Stimulated activated CD4-positive, alpha-beta T cell treated with anti-CD3 and anti-CD28 coated beads, Interleukin-12 subunit alpha, Interleukin-12 subunit beta, amount 100 ng/mL, for 48 hours (primary cell): ENCODE measurements at places on chromosomes 2 and 18.

GRCh38 chr18:62128157-62128556 lies 58.7 kb downstream of the PIGN start:
- no peak for DNase-seq

- no peak for DNase-seq
Measured at GRCh38 chr18:62069556-62069955, 117.3 kb downstream of the PIGN start.

- no peak for DNase-seq
Measured at GRCh38 chr2:214543386-214543955, 132.6 kb downstream of the VWC2L start.

DNA sequence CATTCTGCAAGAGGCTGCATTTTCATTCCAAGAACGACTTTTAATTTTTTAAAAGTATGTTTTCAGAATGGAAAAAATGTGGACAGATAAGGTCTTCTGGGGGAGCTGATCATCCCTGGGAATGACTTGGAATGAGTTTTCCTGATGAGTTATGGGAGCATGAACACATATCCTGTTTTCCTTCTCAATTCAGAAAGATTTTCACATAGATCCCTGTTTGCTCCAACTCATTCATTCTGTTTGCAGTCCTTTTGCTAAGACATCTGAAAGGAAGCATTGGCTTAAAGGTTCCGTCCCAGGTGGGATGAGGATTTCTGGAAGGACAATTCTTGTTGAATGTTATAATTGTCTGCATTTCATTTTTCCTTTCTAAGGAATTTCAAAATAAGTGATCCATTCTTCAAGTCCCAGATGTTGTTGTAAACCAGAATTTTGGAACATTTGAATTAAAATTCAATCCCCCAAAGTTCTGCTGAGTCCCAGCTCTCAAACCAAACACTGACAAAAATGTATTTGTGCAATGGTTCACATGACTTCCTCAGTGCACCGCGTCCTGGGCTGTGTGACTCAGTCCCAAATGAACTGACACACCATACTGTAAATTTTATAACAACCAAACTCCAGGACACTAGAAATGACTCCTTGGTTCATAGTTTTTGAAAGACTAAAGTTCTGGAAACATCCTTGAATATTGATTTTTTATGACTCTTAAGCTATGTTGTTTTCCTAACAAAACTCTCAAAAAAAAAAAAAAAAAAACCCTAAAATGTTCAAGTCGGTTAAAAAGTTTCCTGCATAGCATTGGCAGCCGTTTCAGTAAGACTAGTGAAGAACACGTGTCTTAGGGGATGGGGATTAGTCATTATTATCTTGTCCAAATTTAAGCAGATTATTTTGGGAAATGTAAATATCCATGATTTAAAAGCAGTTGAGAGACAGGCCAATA lies 281.8 kb upstream of the TCF4 start:
- no peak for DNase-seq

GRCh38 chr2:233079473-233079877 lies 19.3 kb downstream of the INPP5D start:
- DNase-seq = no peak

DNA sequence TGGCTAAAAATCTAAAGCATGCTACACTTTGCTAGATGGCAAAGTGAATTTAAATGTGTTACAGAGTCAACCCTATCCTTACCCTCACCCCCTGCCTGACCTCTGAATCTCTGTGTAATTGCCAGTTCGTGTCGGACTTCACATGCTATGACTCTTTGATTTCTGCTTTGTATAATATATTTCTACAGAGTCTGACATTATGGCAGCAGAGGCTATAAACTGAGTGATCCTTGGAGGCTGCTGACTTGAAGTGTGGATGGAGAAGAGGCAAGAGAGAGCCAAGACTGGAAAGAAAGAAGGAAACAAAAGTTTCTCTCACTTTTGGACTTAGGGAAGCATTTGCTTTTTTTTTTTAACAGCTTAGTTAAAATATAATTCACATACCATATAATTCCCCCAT lies 89.9 kb upstream of the CYP26B1 start:
- no peak for DNase-seq

- DNase-seq = no peak
Measured at GRCh38 chr2:171249689-171250088, 89.0 kb upstream of the TLK1 start.

DNA sequence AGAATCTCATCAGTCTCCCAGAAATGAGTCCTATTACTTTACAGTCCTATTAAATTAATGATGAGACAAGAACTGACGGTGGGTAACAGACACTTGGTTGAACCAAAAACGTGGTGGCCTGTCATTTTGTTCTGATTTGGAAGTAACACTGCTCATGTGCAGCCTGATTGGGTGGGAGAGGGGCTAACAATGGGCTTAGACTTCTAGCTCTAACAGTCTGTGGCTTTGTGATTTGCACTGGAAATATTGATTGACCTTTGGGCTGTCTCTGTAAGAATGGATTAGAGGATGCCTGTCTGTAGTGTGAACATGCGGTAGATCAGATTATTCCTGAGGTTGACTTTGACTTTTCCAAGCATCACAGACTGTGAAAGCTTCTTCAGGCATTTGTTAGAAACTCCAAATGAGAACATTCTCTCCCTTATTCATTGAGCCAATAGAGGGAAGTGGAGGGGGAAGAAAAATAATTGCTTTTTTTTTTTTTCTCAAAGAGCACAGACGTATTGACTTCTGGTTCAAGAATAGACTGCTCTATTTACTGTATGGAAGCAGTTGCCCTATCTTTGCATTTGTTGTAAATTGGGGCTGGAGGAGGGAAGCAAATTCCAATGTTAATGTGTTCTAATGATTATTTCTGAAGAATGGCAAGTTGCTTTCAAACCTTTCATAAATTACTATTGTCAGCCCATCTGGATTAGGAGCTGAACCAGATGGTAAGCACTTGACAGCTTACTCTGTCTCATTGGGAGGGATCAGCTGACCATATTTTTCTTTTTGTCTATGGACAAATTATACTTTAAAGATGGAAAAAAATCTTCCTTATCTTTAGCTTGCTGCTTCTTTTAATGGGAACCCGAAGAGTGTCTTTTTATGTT lies 85.8 kb upstream of the TTN start:
- no peak for DNase-seq

GRCh38 chr2:5316001-5316490 lies 376.1 kb upstream of the SOX11 start:
- DNase-seq = no peak

DNA sequence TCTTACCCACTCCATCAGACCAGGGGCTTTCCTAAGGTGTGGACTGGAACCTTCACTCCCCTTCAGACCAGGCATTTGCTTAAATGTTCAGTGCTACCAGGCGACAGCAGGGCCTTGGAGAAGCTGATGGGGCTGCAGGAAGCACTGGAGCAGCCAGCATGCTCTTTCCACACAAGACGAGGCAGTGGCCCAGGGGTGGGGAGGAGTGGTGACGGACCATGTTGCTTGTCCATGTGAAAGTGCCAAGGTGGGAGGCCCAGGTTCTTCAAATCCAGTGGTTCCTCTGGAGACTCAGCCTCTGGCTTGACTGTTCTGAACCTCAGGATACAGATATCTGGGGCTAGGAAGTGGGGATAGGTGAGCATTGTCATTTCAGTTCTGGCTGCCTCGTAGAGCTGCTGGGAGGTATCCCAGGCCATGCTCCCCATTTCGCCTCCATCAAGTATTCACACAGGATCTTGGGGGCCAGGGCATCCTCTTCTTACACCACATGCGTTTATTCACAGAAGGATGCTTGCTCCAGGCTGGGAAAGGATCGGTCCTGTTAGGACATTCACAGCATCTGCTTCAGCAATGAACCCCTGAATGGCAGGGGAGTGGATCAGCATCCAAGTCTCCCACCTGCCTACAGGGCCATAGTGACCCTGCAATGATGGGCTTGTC lies 62.2 kb downstream of the SFXN5 start:
- no peak for DNase-seq

DNA sequence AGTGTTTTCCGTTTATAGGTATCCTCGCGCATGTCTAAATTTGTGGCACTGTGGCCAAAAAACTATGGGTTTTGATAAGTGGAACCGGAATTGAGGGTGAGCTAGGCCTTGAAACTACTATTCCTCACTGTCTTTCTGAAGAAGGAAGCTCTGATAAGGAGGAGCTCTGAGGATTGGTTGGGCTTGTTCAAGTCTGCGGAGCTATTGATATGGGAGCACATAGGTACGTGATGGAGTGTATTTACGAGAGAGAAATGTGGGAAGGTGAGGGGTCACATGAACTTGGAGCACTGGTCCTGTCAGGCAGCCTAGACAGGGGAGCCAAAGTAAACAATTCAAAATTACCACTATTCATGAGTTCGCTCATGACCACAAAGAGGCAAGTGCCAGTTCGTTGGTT lies 131.4 kb downstream of the BABAM2 start:
- DNase-seq = no peak

GRCh38 chr2:39625193-39625926 lies 40.4 kb upstream of the TMEM178A start:
- no peak for DNase-seq

DNA sequence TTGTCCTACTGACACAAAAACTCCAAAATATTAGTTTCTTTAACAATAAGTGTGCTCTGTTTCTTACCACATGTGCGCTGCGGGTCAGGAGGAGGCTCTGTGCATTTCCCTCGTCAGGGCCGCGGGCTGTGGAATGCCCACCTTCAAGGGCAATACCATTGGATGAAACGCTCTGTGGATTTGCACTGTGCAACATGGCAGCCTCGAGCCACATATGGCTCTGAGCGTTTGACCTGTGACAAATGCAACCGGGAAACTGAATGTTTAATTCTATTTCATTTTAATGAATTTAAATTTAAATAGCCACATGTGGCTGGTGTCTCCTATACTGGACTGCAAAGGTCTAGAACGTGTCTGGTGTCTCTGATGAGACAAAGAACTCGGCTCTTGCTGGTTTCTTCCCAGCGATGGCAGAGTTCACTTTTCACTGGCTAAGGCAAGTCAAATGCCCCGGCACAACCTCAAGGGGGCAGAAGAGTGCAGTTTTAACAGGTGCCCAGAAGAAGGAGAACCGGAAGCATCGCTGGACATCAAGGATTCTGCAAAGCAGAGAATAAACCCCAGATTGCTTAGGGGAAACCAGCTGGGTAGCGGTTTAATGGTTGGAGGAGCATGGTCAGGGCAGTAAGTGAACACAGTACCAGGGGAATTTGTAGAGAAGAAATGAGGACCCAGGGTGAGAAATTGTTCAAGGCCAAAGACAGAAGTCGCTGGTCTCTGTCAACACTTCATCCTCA lies 37.0 kb upstream of the TMEM18 start:
- DNase-seq = peak; percentile 35

DNA sequence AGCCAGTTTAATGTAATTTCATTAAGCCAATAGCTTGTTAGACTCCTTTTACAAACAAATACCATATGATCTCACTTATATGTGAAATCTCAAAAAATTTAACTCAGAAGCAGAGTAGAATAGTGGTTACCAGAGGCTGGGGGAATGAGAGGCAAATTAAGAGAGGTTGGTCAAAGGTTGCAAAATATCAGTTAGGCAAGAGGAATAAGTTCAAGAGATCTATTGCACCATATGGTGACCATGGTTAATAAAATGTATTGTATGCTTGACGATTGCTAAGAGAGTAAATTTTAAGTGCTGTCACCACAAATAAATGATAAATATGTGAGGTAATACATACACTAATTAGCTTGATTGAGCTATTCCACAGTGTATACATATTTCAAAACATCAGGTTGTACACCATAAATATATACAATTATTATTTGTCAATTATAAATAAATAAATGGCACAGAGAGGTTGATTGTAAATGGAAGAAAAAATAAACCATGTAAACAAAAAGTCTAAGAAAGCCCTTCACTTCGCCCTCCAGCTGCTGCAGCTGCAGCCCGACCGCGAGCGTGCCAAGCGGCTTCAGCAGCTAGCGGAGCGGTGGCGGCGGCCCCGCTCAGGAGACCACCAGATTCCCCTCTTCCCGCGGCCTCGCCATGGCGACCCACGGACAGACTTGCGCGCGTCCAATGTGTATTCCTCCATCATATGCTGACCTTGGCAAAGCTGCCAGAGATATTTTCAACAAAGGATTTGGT lies 23.0 kb upstream of the ACTR2 start:
- DNase-seq = no peak

DNA sequence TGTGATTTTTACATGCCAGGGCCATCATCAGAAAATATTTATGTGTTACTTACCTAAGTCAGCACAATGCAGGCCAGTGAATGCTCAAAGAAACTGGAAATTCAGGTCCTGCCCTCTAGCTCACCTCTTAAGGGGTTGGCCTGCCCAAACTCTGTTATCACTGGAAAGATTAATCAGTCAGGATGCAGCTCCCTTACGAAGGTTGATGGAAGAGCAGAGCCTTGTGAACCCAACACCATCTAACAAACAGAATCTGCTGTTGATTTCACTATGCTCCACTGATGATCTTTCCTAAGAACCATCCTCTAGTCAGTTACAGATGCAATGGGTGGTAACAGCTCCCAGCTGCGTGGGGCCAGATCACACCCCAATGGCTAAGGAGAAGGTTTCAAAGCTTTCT lies 38.2 kb downstream of the SOX11 start:
- no peak for DNase-seq

DNA sequence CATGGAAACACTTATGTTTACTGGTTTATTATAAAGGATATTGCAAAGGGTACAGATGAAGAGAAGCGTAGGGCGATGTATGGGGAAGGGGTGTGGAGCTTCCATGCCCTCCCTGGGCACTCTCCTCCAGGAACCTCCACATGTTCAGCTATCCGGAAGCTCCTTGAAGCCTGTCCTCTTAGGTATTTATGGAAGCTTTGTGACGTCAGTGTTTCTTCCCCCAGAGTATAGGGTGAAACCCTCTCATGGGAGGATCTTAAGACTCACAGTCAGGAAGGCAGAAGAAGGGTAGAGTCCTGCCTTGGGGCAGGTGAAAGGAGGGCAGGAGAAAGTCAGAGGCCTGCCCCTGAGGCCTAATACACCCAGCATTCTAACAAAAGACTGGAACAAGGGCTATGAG lies 61.3 kb upstream of the CREB1 start:
- DNase-seq = no peak

- no peak for DNase-seq
Measured at GRCh38 chr2:224072541-224073188, 33.6 kb upstream of the SERPINE2 start.

- no peak for DNase-seq
Measured at GRCh38 chr2:37880551-37880950, 44.5 kb upstream of the RMDN2 start.

DNA sequence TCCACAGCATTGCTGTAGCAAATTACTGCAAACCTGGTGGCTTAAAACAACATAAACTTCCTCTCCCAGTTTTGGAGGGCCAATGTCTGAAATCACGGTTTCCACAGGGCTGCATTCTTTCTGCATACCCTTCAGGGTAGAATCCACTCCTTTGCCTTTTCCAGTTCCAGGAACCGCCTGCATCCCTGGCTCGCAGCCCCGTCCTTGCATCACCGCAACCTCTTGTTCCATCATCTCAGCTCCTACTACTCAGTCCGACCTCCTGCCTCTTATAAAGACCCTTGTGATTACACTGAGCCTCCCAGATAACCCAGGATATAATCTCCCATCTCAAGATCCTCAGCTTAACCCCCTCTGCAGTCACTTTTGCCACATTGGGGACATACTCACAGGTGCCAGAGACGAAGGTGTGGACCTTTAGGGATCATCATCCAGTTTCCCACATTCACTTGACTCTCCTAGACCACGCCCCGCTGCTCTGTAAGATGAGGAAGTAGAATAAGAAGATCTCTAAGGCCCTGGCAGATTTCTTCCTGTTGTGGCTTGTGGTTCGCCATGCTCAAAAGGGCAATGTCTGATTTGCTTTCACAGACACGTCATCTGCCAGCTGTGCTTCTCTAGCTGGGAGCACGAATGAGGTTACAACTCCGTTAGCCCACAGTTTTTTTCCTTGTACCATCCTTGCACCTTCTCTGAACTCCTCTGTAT lies 103.6 kb upstream of the AGAP1 start:
- peak; percentile 4 for DNase-seq
